EL (cell line): ENCODE measurements at places on chromosomes 16 and 17.

- peak; percentile 63 for DNase-seq
Observed at GRCh38 chr17:2136241-2136640, 81.3 kb downstream of the HIC1 start.

- DNase-seq: no peak
Observed at GRCh38 chr16:81321039-81321438, 6.3 kb downstream of the GAN start.

DNA sequence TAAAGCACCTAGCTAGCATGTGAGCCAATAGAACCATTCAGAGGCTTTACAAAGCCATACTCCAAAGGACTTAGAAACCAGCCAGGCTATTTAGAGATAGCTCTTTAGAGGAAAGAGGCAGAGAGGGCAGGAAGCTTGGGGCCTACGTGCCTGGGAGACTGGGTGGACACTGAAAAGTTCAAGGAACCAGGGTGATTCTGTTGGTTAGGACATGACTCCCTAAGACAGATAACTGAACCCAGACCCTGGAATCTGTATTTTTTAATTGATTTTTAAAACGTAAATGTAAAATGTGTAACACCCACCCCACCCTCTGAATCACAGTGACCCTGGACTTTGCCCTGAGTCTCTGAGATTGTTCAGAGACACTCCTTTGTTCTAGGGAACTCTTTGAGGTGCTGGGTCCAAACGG is 16.1 kb upstream of the GNA13 start:
- DNase-seq: no peak

DNA sequence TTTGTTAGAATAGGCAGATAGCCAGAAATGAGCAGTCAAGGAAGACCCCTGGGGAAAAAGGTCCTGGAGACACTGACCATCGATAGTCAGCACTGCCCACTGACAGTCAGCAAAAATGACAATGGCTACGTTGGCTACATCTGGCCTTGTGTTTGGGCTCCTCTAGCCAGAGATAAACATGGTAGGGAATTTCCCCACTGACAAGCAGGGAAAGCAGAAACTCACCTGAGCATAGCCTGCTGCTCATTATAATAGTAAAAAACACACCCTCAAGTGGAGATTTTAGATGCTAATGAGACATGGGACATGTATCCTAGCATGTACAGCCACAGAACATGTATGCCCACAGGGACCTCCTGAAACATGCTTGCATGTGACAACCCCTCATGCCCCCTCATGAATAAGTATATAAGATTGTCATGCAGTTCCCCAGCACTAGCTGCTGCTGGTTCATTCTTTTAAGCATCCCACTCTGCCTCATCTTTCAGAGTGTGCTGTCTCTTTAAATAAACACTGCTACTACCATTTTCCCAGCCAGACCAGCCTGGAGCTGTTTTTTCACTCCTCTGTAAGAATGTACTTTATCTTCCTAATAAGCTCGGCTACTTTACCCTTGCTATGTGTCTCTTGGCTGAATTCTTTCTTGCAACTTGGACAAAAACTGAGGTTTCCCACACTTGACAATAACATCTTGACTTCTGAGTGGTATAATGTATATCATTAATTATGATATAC is 550.1 kb upstream of the CDH8 start:
- DNase-seq: no peak

- DNase-seq: peak; percentile 12
Observed at GRCh38 chr16:85651629-85652430, 36.9 kb downstream of the GINS2 start.

- DNase-seq: no peak
Observed at GRCh38 chr17:18974407-18975149, 22.6 kb downstream of the SLC5A10 start.

DNA sequence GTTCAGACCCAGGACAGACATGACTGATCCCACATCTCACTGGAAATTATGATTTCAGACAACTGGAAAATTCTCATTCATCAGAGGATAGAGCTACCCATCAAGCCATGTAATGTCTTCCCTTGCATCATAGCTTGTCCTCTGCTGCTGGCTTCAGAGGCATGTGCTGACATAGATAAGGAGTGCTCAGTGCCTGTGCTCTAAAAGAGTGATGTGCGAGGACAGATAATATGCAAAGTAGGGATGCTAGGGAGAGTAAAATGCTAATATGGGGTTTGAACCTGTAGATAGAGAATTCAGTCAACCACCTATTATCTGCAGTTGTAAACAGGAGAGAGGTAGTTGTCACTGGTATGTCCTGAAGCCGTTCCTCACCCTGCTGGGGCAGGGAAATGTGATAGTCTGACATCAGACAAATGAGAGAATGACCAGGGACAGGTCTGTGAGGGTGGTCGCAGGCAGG is 349.7 kb upstream of the CCL2 start:
- DNase-seq: no peak
